M059J (cell line): ENCODE measurements at places on chromosomes 13 and 19. TPM values are rescaled to one million over a fixed set of nuclear protein-coding genes. Genes with fewer than 3 reads are reported as not detected.

DNA sequence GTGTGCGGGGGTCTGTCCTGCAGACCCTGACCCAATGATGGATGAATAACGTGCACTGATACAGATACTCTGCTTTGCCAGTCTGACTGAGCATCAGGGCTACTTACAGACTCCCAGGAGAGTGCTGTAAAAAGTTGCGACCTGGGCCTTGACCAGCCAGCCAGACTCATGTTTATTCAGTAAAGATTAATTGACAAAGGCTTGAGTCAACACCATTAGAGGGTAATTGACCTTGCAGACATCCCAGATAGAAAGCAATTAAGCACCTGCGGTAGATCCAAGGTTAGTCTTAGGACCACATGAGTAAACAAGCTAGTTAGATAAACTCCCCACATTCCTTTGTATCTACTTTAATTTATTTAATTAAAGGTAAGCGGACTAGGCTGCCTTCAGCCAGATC is 10.4 kb downstream of the NUDT19 start:
- DNase-seq: peak; percentile 19

GRCh38 chr13:98484289-98485219 is 92.4 kb downstream of the STK24 start:
- peak; percentile 98 for DNase-seq

- DNase-seq: no peak
Measured at GRCh38 chr13:40488869-40489391, 177.5 kb downstream of the FOXO1 start.

RNF225 gene
- total RNA-seq: not detected in 2 replicates

OR7A17 gene
- not detected in 2 replicates for total RNA-seq

RFPL4AL1 gene
- total RNA-seq: not detected in 2 replicates

ZNF470 gene
- total RNA-seq: 1.5 and 2.5 TPM in 2 replicates

PRX gene
- total RNA-seq: 2.3 and 2.6 TPM in 2 replicates

CERS4 gene
- total RNA-seq: 2.1 and 3.6 TPM in 2 replicates
